ENCODE measurements at places on chromosomes 4 and X.
A peak's percentile ranks its signal among the peaks of the same experiment; 100 is the strongest.

GRCh38 chrX:42443267-42443666 lies 334.7 kb downstream of the PPP1R2C start:
- no peak for DNase-seq

DNA sequence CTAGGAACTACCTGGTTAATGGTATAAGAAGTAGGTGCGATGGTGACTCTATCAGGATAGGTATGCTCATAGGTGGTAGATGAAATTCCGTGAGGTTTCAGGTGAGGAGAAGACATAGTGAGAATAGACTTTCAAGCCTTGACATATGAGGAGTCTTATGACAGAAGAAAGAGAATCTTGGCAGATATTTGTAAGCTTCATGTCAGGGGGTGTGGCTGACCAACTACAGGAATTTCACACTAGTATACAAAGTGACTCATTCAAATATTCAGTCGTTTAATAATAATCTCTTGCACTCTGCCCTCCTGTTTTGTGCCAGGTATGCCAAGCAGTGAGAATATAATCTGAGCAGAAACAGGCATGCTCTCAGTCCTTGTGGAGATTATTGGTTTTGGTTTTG lies 22.8 kb downstream of the PACRGL start:
- no peak for DNase-seq

DNA sequence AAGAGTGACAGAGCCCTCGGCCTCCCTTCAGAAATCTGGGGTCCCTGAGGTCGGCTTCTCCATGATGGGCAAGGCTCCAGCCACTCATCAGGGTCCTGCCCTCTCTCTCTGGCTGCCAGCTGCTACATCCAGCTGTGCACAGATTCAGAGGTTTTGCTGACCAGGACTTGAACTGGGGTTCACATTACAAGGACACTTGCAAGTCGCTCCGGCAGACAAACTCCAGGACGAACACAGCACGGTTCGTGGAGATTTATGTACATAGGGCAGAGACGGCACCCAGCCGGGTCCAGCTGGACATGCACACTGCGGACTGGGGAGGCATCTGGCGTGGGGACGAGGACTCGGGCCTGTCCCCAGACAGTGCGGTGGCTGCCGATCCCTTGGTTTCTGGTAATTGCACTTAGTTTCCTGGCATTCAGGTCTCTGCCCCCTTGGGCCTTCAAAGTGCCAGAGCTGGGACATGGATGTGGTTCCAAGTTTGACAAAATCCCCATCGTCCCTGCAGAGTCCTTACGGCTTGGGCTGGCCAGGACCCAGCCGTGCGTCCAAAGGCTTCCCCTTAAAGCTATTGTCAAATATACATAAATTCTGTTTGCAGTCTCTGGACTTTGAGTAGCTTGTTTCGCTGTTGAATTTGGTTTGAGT lies 6.2 kb upstream of the C4orf50 start:
- no peak for DNase-seq

GRCh38 chr4:184747034-184747830 lies 13.3 kb upstream of the CENPU start:
- no peak for DNase-seq

DNA sequence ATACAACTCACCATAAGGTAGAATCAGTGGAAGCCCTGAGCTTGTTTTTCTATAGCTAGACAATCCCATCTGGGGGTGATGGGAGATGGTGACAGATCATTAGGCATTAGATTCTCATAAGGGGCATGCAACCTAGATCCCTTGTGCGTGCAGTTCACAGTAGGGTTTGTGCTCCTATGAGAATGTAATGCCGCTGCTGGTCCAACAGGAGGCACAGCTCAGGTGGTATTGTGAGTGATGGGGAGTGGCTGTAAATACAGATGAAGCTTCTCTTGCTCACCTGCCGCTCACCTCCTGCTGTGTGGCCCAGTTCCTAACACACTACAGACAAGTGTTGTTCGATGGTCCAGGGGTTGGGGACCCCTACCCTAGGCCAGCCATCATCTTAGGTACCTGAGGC lies 5.9 kb upstream of the GATB start:
- no peak for DNase-seq

GRCh38 chr4:125551466-125551865 lies 236.7 kb downstream of the FAT4 start:
- DNase-seq: no peak

DNA sequence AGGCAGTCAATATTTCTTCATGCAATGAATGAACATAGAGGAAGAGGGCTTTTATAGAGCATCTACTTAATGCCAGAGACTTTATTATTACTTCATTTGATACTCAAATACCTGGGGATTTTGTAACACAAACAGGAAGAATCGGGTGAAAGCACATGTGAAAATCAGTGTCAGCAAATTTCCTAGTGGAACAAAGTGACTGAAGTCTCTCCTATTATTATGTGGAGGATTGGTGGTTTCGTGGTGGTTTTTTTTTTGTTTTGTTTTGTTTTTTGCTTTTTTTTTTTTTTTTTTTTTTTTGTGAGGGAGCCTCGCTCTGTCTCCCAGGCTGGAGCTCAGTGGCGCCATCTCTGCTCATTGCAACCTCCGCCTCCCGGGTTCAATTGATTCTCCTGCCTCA lies 207.0 kb downstream of the RRAGB start:
- DNase-seq: no peak

- no peak for DNase-seq
These were observed 59.5 kb downstream of the PGRMC2 start for GRCh38 chr4:128227991-128228571.

GRCh38 chr4:41913509-41913908 lies 21.7 kb upstream of the TMEM33 start:
- no peak for DNase-seq

DNA sequence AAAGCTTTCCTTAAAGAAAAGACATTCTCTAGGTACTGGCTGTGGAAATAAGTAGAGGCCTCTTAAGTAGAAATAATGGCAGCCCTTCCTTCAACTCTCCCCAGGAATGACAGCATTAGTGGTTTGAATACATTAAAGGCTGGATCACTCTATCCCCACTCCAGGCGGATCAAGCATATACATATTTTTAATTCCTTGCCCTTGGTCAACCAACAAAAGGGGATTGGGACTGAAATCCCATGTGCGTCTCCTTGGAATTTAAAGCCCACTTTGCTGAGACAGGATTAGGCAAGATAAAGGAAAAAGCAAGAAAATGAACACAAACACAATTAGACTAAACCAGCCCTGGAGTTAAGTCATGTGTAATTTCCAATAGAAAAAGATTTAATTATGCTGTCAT lies 391.3 kb downstream of the PPP1R2C start:
- DNase-seq: no peak

- DNase-seq: peak; percentile 31
These were observed 11.9 kb downstream of the TMPRSS11D start for GRCh38 chr4:67871867-67872266.

- DNase-seq: no peak
These were observed 36.9 kb downstream of the NBDY start for GRCh38 chrX:56765811-56766553.

GRCh38 chr4:153367092-153367491 lies 22.6 kb downstream of the MND1 start:
- no peak for DNase-seq

DNA sequence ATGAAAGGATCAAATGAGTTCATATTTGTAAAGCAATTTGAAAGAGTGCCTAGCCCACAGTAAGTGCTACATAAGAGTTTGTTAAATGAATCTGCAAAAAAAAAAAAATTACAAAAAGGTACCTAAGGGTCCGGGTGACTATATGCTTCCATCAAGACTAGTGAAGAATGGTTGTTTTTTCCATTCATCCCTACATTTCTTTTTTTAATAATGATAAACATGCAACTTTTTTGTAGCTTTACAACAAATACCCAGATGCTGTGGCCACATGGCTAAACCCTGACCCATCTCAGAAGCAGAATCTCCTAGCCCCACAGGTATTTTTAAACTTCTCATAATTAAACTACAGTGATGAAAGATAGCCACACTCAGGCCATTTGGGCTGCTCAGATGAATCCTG lies 4.3 kb downstream of the SPP1 start:
- no peak for DNase-seq

- peak; percentile 60 for DNase-seq
These were observed 341.3 kb upstream of the KLF3 start for GRCh38 chr4:38322714-38323113.

Data from fibroblast of skin of left quadriceps (primary cell).